ENCODE measurements at places on chromosomes 6 and 20.

DNA sequence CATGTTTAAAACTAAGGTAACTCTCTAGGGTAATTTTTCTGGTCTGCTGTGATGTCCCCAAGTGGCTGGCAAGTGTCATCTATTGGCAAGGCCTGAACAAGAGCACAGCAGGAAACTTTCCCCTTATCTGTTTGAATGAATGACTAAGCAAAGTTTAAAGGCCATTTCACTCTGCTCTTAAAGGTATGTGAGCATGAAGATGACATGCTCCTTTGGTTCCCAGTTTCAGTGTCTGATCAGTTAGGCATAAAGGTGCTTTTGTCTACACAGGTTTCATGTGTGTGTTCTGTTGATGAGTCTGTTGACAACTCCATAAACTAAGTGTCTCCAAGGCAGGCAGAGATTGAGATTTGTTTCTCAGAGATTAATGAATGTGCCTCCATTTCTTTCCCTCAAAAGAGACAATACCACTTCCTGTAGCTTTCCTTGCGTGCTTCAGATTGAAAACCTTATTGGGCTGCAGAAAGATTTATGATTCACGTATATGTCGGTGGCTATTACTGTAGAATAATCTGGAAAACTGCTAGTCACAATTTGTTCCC is 83.9 kb downstream of the MAP3K7 start:
- DNase-seq: no peak

DNA sequence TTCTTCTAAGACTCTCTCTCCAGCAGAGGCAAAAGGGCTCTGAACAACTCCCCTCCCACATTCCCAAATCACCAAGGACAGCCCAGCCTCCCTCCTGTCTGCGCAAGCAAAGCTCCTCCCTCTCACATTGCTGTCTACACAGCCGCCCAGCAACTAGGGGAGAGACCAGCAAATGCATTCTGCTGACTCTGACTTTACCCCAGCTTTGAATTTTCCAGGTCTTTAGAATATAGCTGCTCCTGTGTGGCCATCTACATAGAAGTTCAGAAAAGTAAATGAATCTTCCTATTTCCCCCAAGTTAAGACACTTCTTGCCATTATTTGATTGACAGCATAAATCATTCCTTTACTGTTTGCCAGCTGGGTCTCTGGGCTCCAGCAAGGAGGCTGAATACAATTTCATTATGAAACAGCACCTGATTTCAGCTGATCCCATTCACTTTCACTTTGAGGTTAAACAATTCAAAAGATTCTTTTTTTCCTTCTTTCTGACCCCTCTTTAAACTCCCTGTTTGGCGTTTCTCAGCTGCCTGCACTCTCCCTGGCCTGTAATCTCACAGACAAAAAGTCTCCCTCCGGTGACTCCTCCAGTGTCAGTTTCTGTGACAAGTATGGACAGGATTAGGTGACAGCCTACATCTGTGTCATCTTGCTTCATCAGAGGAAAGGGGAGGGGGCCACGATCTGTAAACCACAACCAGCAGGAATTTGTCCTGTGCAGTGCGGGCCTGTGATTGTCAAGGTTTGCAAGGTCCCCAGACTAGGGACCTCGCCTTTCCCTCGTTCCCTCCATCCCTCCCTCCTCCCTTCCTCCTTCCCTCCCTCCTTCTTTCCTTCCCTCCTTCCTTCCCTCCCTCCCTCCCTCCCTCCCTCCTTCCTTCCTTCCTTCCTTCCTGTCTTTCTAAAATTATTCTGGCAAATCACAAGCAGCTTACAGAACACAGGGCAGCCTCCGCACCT is 205.6 kb upstream of the RIN2 start:
- no peak for DNase-seq

DNA sequence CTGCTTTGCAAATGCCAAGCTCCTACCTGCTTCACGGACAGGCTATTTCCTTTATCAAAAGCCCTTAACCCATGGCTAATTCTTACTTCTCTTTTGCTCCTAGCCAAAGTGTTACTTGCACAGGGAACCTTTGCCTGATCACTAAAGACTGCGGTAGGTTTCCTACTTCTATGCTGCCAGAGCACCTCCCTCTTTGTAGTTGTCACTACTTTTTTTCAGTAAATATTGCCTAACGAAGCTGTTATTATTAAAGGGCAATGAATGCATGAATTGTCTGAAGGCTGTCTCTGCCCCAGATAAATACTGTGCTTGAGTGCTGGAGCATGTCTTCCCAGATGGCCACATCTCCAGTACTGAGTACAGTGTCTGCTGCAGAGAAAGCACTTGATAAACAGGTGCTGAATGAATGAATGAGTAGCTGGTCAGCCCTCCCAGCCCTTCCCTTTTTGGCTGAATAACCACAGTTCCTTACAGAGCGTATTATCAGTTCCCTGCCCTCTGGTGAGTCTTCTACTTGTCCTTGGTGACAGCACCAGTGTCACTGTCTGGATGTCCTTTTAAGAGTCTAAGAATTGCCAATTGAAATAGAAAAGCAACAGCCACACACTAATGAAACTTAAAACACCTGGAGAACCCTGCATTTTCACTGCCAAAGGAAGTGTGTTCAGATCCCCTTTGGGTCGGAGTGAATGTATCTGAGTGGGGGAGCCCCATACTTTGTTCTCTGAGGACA is 73.6 kb upstream of the TRAF3IP2 start:
- no peak for DNase-seq

GRCh38 chr20:2065099-2065498 is 36.5 kb upstream of the STK35 start:
- no peak for DNase-seq

- DNase-seq: no peak
These were observed 442.1 kb upstream of the ADGRB3 start for GRCh38 chr6:68192988-68193387.

All from activated CD4-positive, alpha-beta T cell treated with anti-CD3 and anti-CD28 coated beads, Interleukin-2, amount 10 ng/mL, durations not matched to agents 24 days and 14 days (primary cell).